ENCODE measurements at places on chromosomes 12 and 14.

GRCh38 chr14:63432888-63433552, 110.2 kb downstream of the PPP2R5E start:
- DNase-seq: no peak

DNA sequence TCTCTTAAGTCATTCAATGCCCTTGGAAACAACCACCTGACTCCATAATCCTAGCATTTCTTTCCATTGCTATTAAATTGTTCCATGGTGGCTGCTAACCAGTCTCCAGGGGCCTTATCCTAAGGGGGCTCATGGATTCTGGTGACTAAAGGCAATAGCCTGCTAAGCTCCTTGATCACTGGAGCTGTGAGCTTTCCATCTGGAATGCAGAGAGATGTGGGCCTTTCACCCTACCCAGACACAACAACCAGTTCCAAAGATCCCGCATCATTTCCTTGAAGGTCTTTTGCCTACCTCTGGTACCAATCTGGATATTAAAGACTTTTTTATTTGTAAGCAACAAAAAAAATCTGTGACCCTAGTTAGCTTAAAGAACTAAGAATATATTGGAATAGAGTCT, 32.9 kb downstream of the NDUFA12 start:
- no peak for DNase-seq

DNA sequence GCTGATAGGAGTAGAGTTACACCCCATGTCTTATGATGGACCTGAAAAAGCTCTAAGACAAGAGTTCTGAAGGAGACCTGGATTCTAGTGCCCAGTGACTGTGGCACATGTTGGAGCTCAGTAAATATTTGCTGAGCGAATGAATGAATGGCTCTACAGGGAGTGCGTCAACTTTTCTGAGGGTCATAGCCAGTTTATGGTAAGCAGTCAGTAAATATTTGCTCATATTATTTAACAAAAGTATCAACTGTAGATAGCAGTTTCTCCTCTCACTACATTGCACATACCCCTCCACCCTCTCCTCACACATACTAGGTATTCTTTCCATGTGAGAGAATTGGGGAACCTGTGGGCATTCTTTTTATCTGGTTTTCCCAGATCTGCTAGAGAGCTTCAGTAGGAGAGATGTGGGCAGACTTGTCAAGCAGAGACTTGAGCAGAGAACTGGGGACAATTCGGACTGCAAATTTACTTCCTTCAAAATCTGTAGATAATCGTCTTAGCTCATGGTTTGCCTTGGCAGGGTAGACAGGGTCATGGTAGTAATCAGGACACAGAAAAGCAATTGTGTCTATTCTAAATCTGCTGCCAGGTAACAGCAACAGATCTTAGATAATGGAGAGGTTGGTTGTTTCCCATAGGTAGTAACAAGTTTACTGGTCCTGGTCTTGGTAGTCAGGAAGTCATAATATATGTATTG, 5.7 kb downstream of the SLC4A8 start:
- no peak for DNase-seq

DNA sequence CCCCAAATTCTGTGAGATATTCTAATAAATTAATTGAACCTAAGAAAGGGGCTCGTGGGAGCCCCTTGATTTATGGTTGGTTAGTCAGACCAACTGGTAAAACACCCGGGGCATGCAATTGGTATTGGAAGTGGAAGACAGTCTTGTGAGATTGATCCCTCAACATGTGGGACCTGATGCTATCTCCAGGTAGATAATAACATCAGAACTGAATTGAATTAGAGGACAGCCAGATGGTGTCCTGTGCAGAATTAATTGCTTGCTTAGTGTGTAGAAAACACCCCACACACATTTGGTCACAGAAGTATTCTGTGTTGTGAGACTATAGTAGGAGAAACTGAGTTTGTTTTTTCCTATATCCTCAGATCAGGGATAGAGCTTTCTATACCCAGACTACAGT, 22.0 kb downstream of the PYROXD1 start:
- no peak for DNase-seq

GRCh38 chr14:21213652-21214051, 55.6 kb downstream of the HNRNPC start:
- no peak for DNase-seq

Measured in central memory CD4-positive, alpha-beta T cell (primary cell).